ENCODE measurements at places on chromosomes 2 and 18. TPM values are rescaled to one million over a fixed set of nuclear protein-coding genes. Genes with fewer than 3 reads are reported as not detected.

The TBR1 gene
- total RNA-seq = under 0.01 TPM

The ABHD3 gene
- 33.0 TPM for total RNA-seq

The RNF181 gene
- total RNA-seq = 108 TPM

The GPR45 gene
- not detected for total RNA-seq

The FRZB gene
- total RNA-seq = 0.47 TPM
